ENCODE measurements at places on chromosomes 1 and 21. TPM values are rescaled to one million over a fixed set of nuclear protein-coding genes. Genes with fewer than 3 reads are reported as not detected.

The HPCA gene
- not detected for polyA plus RNA-seq

The AGO3 gene
- polyA plus RNA-seq = 12.8 TPM

The RIMS3 gene
- polyA plus RNA-seq = 5.4 TPM

The DMRTA2 gene
- not detected for polyA plus RNA-seq

The RHOU gene
- polyA plus RNA-seq = 2.3 TPM

The RUNX1 gene
- polyA plus RNA-seq = 22.0 TPM

The LENEP gene
- polyA plus RNA-seq = not detected

The MFAP2 gene
- 0.39 TPM for polyA plus RNA-seq

The CLCA4 gene
- not detected for polyA plus RNA-seq

The CSMD2 gene
- not detected for polyA plus RNA-seq

The LAMC1 gene
- not detected for polyA plus RNA-seq

The ATP1A2 gene
- not detected for polyA plus RNA-seq

The RNU1-1 gene
- not detected for polyA plus RNA-seq

The VWA1 gene
- polyA plus RNA-seq = not detected

The DMAP1 gene
- polyA plus RNA-seq = 45.5 TPM

The FDPS gene
- polyA plus RNA-seq = 126 TPM

The EFNA4 gene
- 3.0 TPM for polyA plus RNA-seq

The AKNAD1 gene
- polyA plus RNA-seq = not detected

The PTGFRN gene
- polyA plus RNA-seq = 0.39 TPM

The CFAP45 gene
- polyA plus RNA-seq = 0.18 TPM

The FAM163A gene
- polyA plus RNA-seq = not detected

The RGS7 gene
- not detected for polyA plus RNA-seq

The OR2G6 gene
- not detected for polyA plus RNA-seq

The TSTD1 gene
- 288 TPM for polyA plus RNA-seq

The ITGB2 gene
- 847 TPM for polyA plus RNA-seq

The KDM5B gene
- 14.2 TPM for polyA plus RNA-seq

The C1QB gene
- polyA plus RNA-seq = not detected

The PTGS2 gene
- polyA plus RNA-seq = not detected

The SLC35E2B gene
- 47.5 TPM for polyA plus RNA-seq

The NFIA gene
- polyA plus RNA-seq = 9.9 TPM

The FMO1 gene
- polyA plus RNA-seq = not detected

The CENPL gene
- polyA plus RNA-seq = 6.2 TPM

The ERICH3 gene
- not detected for polyA plus RNA-seq

The SCCPDH gene
- polyA plus RNA-seq = 20.2 TPM

The PPP2R5A gene
- 51.9 TPM for polyA plus RNA-seq

The LCE6A gene
- polyA plus RNA-seq = not detected

The FAM151A gene
- polyA plus RNA-seq = not detected

The AXDND1 gene
- not detected for polyA plus RNA-seq

The LAMC2 gene
- polyA plus RNA-seq = not detected

The MRPS6 gene
- polyA plus RNA-seq = 163 TPM

The POU2F1 gene
- polyA plus RNA-seq = 11.8 TPM

The FGR gene
- polyA plus RNA-seq = 49.6 TPM

The HJV gene
- not detected for polyA plus RNA-seq

All from CD8-positive, alpha-beta memory T cell (primary cell).